ENCODE measurements at places on chromosomes 12 and 14.

DNA sequence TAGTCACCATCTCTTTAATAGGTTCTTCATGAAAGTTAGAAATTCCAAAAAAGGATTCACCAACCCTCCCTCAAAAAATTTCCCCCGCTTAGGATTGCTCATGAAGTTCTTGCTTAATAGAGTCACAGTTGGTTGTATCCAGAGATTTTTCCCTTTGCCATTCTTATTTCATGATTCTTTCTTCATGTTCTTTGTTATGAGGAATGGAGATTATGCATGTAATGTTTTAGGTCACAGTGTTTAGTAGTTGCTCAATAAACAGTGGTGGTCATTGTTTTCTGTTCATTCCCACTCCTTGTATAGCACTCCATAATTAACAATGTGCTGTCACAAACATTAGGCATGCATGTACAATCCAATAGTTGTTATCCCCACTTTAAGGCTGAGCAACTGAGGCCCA is 51.2 kb upstream of the RTRAF start:
- DNase-seq, result no peak

GRCh38 chr14:36454599-36455240 is 65.3 kb downstream of the NKX2-1 start:
- DNase-seq, result no peak

- DNase-seq, result no peak
These were observed 15.6 kb downstream of the APPL2 start for GRCh38 chr12:105220150-105220928.

DNA sequence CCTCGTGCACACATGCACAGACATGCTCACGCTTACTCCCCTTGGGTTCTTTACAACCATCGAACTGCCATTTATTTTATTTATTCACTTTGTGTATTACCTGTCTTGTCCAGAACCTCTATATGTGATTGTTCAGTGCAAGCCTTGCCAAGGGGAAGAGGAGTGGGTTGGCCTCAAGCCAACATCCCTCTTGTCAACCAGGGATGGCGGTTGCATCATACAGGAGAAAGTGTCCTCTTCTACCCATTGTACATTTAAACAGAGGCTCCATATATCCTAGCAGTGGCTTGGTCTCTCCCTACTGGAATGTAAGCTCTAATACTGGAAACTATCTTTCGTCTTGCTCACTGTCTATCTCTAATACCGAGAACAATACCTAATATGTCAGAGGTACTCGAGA is 108.4 kb downstream of the C12orf42 start:
- DNase-seq, result no peak

GRCh38 chr12:20474016-20474415 is 105.7 kb downstream of the PDE3A start:
- DNase-seq, result no peak

Measured in memory B cell (primary cell).